Activated T-helper 1 cell treated with Interleukin-2 at 50 U/mL for 16 hours (primary cell): ENCODE measurements at places on chromosomes 7 and 10.

DNA sequence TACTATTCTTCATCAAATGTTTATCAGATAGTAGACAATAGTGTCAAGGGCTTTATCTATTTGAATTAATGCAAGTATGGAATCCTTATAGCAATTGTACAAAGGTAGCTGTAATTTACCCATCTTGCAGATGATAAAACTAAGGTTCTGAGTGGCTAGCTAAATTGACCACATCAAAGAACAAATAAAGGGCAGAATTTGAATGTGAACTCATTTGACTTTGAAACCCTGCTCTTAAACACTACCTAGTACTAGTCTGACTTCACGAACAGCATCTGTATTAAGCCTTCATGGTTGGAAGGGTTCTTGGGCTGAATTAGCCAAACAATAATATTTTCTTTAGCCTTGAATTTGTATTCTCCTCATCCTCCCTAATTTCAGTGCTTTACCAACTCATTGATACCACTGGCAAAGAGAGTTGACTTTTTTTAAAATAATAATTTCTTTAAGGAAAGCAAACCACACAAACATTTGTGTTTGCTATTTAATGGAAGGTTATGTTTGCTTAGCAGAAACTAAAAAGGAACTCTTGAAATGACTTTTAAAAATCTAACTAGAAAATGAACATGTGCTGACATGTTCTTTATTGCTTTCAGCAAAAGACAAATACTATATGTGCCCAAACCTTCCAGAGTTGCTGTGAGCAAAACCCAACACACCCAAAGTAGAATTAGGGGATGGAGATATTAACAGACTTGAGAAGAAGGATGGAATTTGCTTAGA is 322.6 kb downstream of the RNLS start:
- no peak for DNase-seq

- DNase-seq, result no peak
Measured at GRCh38 chr7:137992550-137993394, 9.1 kb downstream of the CREB3L2 start.

DNA sequence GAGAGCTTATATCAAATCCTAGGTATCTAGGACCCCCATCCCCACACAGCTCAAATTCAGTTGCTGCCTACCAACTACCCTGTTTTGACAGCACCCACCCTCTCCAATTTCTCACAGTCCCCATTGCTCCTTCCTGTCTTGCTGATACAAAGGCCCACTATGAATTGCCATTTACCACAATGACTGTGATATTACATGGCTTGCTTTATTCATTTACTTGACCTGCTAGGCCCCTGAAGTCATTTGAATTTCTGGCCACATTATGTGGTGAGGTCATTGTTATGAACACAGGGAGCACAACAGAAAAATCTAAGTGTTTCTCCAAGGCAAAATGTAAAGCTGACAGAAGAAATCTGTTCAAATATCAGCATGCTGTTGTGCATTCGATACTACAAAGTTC is 101.4 kb downstream of the PPP1R17 start:
- DNase-seq, result no peak

DNA sequence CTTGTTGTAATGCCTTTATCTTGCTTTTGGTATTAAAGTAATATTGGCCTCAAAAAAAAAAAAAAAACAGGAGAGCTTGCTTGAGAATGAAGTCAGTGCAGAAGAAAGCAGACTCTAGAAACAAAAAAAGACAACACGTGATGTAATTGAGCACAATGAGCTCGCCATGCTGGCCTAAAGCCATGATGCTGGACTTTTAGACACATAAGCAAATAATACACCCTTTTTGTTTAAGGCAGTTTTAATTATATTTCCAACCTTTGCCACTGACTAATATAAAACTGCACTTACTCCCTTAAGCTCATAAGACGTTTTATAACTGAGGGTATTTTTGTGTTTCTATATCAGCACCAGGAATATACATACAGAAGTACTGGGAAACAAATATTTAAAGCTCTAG is 798.3 kb downstream of the KCNMA1 start:
- no peak for DNase-seq

GRCh38 chr7:157235357-157236333 is 96.9 kb downstream of the UBE3C start:
- no peak for DNase-seq

DNA sequence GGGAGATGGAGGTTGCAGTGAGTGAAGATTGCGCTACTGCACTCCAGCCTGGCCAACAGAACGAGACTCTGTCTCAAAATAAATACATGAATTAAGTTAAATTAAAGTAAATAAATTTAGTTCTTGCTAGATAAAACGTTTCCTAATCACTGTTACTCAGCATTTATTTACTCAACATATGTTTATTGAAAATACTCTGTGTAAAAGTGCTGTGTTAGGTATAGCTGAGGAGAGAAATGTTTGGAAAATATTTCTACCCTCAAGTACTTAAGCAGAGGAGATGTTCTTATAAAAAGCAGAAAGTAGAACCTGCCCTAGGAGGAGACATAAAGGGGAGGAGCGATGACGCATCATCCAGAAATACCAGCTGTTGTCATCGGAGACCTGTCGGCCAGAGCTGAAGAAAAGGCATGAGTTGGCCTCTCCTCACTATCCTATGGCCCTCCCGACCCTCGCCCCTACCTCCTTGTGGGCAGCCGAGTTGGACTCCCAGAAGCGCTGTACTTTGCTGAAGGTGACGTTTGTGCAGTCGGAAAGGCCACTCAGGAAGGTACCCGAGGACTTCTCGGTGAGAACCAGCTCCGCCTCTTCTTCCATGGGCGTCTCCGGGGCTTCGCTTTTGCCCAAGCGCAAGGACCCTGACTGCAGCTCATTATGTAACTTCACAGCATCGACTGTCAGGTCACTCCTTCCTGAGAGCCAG is 1.1 kb downstream of the RRP12 start:
- DNase-seq, result no peak

- no peak for DNase-seq
Measured at GRCh38 chr10:86283466-86284287, 82.9 kb downstream of the GRID1 start.

GRCh38 chr7:132149436-132150304 is 426.6 kb downstream of the PLXNA4 start:
- DNase-seq, result no peak

GRCh38 chr7:43195768-43196167 is 83.3 kb downstream of the HECW1 start:
- no peak for DNase-seq

- DNase-seq, result no peak
Measured at GRCh38 chr10:119378737-119379067, 163.8 kb downstream of the RGS10 start.

GRCh38 chr10:60488111-60488669 is 98.5 kb upstream of the ANK3 start:
- no peak for DNase-seq

- no peak for DNase-seq
Measured at GRCh38 chr10:58322835-58323209, 12.0 kb upstream of the UBE2D1 start.

GRCh38 chr10:113313048-113313602 is 239.7 kb upstream of the HABP2 start:
- DNase-seq, result no peak

DNA sequence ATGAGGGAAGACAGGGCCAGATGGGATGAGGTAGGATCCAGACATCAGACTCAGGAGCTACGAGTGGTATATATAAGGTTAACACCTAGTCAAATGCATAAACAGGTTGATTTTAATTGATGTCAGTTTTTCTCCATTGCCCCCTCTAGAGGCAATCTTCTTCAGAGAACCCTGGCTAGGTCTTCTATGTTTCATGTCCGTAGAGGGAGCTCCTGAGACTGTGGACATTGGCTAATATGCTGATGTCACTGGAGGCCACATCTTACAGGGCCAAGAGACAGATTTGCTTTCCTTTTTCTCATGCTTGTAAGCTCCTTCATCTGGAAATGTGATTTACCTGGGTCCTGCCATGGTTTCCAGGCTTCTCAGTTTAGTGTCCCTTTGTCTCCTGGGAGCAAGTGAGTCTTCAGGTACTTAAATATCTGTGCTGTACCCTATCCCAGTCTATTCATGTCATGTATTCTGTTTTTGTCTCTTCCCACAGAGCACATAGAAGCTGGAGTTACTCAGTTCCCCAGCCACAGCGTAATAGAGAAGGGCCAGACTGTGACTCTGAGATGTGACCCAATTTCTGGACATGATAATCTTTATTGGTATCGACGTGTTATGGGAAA is 161.6 kb upstream of the PRSS1 start:
- DNase-seq, result no peak

DNA sequence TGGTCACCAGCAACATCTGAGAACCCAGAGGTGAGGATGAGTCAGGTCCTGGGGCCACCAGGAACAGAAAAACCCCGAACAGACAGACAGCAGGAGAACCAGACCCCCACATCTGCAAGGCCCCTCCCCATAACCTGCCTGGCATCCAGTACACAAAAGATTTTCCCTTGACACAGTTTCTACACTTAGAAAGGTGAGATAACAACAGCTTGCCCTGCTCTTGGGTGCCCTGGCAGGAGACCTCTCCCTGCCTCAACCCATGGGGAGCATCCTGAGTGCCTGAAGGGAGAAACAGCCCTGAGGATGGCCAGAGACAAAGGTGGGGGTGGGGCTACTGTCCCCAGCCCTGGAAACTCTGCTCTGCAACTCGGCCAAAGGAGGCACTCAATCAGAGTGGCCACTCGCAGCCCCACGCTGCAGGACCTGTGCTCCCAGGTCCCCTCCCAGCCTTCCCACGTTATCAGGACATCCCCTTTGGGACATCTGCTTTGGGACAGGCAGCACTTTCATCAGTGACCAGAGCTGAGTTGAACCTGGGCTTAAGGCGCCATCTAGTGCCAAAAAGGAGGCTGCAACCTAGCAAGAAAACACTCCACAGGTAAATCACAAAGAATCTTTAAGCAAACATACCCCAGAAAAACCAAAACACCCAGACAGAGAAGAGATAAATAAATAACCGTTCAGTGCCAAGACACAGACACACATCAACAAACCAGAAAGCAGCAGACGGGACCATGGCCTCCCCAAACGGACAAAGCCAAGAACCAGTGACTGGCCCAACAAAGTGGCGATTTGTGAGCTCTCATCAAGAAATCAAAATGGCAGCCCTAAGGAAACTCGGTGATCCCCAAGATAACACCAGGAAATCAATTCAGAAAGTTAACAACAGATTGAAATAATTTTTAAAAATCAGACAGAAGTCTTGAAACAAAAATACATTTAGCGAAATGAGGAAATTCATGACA is 233.7 kb downstream of the PTPRN2 start:
- no peak for DNase-seq

- no peak for DNase-seq
Measured at GRCh38 chr10:72173262-72173618, 42.6 kb upstream of the ANAPC16 start.

- no peak for DNase-seq
Measured at GRCh38 chr7:66905689-66906088, 15.3 kb upstream of the TMEM248 start.

- DNase-seq, result peak; percentile 92
Measured at GRCh38 chr10:15168786-15169554, 477 bp upstream of the NMT2 start.

GRCh38 chr10:88027570-88027969 is 164.1 kb downstream of the PTEN start:
- no peak for DNase-seq

GRCh38 chr7:121005996-121006584 is 17.6 kb downstream of the CPED1 start:
- no peak for DNase-seq

GRCh38 chr7:130430115-130430514 is 10.7 kb downstream of the CEP41 start:
- DNase-seq, result no peak

- no peak for DNase-seq
Measured at GRCh38 chr7:71343892-71344291, 211.9 kb downstream of the GALNT17 start.

- DNase-seq, result no peak
Measured at GRCh38 chr7:80277434-80278427, 143.1 kb downstream of the GNAI1 start.

DNA sequence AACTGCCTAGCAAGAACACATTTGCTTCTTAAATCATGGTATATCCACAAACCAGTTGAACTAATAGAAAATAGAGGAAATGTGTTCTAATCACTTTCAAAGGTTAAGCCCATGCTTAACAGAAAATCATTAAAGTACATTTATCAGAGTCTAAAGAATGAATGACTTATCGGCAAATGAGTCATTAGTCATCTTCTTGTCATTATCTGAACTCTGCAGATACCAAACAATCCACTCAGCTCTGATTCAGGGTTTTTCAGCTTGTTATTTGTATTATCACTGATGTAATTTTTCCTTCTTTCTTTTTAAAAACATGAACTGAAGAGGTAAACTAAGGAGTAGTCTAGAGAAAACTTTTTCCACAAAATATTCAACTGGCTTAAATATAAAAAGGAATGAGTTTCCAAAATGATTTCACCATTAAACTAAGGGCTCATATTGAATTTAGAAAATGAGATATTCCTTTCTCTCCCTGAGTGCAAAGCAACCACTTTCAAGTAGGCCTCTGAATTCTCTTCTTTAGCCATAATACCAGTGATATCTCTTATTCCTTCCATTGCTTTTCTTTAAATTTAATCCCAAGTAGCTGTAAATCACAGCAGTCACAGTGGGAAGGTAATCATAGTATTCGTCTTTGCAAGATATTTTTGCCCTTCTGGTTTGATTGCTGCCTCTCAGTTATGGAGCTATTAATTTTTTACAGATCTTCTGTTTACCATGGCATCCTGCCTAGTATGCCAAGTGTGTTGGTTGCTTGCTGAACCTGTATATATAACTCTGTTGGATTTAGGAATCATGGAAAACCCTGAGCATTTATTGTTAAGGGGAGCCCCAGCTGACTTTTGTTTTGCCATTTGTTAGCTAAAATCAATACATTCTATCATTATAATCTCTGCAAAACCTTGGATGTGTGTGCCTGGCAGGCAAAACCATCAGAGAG is 125.1 kb downstream of the THSD7A start:
- no peak for DNase-seq

GRCh38 chr10:84429926-84430520 is 101.6 kb downstream of the CCSER2 start:
- DNase-seq, result peak; percentile 32

DNA sequence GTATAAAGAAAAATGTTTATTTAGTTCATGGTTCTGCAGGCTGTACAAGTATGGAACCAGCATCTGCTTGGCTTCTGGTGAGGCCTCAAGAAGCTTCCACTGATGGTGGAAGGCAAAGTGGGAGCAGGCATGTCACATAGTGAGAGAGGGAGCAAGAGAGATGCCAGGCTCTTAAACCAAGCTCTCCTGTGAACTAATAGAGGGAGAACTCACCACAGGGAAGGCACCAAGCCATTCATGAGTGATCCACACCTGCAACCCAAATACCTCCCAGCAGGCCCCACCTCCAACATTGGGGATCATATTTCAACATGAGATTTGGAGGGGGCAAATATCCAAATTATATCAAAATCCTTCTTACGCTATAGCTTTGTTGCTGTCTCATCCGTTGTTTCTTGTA is 113.1 kb downstream of the CPED1 start:
- DNase-seq, result no peak
